Thyroid gland (tissue), 4 donors: ENCODE measurements at places on chromosomes 5 and 9.
A peak's percentile ranks its signal among the peaks of the same experiment; 100 is the strongest.

DNA sequence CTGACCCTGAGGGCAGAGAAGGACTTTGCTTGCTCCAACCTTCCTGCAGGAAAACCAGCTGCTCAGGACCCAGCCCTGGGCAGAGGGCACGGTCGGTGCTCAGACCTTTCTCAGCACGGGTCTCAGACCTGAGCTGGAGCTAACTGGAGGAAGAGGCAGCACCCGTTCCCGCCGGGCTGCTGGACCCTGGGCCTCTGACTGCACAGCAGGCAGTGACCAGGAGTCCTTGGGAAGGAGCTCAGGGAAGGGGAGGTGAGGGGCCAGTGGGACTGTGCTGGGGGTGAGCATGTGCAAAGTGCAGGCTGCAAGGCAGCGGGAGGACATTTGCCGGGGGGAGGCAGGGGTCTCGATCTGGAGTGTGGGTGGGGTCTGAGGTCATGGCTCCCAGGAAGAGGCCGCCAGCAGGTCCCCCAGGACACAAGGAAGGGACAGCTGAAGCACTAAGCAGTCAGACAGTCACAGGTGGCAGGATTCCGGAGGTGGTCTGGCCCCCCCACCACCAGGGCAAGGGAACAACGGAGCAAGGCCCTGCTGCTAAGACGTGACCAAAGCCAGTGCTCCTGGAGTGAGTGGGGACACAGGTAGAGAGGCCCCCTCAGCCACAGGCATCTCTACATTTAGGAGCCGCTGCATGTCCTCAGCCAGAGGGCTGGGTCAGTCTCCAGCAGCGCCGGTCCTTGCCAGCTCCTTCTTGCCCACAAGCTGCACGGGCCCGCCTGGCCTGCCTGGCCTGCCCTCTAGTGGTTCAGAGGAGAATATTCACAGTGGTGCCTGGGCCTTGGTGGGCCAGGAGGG is 4.8 kb upstream of the DPM2 start:
- peaks cover 46% of the 10 kb centered on the region for H3K4me1 ChIP-seq
- DNase-seq = peak; percentile 87
- H3K36me3 ChIP-seq = peaks cover 15% of the 10 kb centered on the region
- H3K27ac ChIP-seq = peak overlapping the region; percentile 94
- no peak overlapping the region for H3K4me3 ChIP-seq
- no peaks in the 10 kb centered on the region for H3K27me3 ChIP-seq

- no peak for DNase-seq
- no peaks in the 10 kb centered on the region for H3K4me1 ChIP-seq
- H3K36me3 ChIP-seq = no peaks in the 10 kb centered on the region
- H3K27me3 ChIP-seq = no peaks in the 10 kb centered on the region
- no peak overlapping the region for H3K4me3 ChIP-seq
These were observed 410.2 kb downstream of the PSAT1 start for GRCh38 chr9:78707080-78707479.

DNA sequence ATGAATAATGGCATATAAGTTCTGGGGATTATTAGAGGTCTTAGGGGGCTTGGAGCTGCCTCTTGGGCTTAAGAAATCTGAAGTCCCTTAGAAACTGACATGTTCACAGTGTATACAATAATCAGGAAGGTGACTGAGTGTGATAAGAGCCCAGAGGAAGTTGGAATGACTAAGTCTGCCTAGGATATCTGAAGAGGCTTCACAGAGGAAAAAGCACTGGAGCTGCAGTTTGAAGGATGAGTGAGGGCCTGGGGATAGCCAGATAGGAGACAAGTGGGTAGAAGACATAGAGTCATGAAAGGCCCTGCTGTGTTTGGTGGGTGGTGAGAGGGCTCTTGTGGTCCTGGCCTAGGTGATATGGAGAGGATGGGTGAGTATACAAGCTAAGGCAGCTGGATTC is 8.8 kb downstream of the NEUROG1 start:
- no peak overlapping the region for H3K4me3 ChIP-seq
- no peaks in the 10 kb centered on the region for H3K27me3 ChIP-seq
- no peak overlapping the region for H3K27ac ChIP-seq
- H3K36me3 ChIP-seq = no peaks in the 10 kb centered on the region
- DNase-seq = no peak
- H3K4me1 ChIP-seq = no peaks in the 10 kb centered on the region

DNA sequence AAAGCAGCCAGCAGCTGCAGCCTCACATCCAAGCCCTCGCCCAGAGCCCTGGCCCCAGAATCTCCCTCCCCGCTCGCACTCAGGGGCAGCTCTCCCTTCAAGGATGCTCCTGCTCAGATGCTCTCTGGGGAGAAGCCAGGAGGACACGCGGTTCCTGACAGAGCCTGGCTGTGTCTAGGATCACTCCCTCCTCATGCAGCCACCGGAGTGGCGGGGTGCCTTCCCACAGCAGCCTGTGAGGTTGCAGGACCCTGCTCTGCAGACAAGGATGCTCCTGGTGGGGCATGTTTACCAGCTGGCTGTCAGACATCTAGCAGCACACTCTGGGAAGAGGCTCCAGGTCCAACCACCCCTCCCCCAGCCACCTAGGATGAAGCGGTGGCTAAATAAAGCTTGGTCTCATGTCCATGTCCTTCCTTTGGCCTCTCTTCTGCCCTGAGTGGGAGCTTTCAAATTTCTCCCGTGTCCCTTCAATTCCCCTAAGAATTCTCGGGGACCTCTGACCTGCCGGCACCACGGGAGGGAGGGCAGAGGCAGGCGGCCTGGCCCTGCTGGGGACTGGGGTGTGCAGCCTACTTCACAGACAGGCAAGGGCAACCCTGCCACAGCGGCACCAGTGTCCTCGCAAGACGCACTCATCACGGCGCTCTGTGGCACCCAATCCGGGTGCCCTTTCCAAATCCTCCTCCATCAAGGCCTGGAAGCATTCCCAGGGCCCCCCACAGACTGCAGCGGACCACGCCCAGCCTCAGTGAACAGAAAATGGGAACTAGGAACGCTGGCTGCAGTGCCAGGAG is 88.3 kb upstream of the SARDH start:
- H3K4me3 ChIP-seq = no peak overlapping the region
- no peaks in the 10 kb centered on the region for H3K4me1 ChIP-seq
- no peak for DNase-seq
- no peaks in the 10 kb centered on the region for H3K27me3 ChIP-seq
- no peak overlapping the region for H3K27ac ChIP-seq
- H3K36me3 ChIP-seq = no peaks in the 10 kb centered on the region

DNA sequence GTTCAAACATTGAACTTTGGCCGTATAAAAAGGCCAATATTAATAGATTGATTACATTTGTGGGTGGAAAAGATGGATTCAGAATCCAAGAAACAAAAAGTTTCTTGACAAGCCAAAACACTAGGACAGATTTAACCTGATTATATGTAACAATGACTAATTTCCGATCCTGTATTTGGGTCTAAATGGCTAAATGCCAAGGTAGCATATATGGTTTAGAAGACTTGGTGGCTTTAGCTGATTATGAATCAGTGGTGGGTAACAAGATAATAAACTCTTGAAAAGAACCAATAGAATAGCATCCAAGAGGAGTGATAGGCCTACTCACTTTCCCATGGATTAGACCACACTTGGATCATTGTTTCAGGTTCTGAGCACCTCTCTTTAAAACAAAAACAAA is 21.8 kb upstream of the ANP32B start:
- no peaks in the 10 kb centered on the region for H3K27me3 ChIP-seq
- H3K4me3 ChIP-seq = no peak overlapping the region
- no peak for DNase-seq
- no peaks in the 10 kb centered on the region for H3K36me3 ChIP-seq
- H3K4me1 ChIP-seq = no peaks in the 10 kb centered on the region
- no peak overlapping the region for H3K27ac ChIP-seq

DNA sequence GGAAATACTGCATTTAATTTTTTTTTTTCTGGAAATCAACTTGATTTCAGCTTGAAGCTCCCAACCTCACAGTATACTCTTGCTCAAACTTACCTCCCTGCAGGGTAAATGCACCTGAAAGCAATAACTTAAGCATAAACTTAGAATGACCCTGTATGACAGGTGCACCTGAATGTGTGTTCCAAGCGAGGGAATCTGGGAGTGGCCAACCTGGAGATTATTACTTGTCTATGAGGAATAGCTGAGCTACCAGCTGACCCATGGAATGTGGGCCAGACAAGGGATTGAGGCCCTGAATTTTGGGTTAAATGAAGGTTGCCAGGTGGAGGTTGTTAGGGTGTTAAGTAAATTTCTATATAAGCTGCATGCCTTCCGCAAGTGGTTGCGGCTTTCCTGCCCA is 140.6 kb downstream of the OSTF1 start:
- no peak overlapping the region for H3K4me3 ChIP-seq
- peak; percentile 36 for DNase-seq
- peaks cover 28% of the 10 kb centered on the region for H3K4me1 ChIP-seq
- H3K27ac ChIP-seq = peak overlapping the region; percentile 85
- no peaks in the 10 kb centered on the region for H3K27me3 ChIP-seq

GRCh38 chr5:159341906-159342310 is 11.6 kb upstream of the IL12B start:
- peak; percentile 72 for DNase-seq
- no peak overlapping the region for H3K4me3 ChIP-seq
- H3K36me3 ChIP-seq = no peaks in the 10 kb centered on the region

DNA sequence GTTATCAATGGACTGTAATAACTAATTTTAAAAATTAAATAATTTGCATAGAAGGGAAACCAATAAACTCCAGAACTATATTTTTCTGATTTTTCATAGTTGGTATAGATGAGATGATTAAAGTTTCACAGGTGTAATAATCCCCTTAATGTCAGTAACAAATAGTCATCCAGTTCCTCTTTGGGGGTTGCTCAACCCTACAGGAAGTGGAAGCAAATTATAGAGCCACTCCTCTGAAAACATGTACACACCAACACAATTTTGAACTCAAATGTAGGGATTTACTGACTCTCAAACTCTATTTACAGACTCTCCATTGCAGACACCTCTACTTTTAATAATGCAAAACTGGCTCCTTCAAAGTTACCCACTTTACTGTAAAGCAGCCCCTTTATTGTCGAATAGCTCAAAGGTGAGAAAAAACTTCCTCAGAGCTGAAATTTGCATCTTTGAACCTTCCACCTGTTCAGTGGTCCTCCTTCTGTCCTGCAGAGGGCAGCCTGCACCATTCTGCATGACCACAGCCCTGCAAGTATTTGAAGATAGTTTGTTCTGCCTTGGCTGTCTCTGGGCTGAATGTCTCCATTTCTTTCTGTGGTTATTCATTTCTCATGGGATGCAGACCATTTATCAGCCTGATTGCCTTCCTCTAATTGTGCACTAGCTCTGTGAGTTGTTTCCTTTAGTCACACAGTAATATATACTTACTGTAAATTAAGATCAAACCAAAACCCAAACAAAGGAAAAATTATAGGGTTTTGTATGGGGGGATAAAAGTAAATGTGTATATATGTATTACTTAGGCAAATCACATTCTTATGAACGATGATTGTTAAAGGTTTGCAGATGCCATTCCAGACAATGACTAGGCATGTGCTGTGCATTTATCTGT is 383.2 kb upstream of the SGCD start:
- no peaks in the 10 kb centered on the region for H3K4me1 ChIP-seq
- DNase-seq = peak; percentile 77
- H3K27ac ChIP-seq = no peak overlapping the region

GRCh38 chr9:7097040-7097715 is 339.4 kb downstream of the KDM4C start:
- H3K27ac ChIP-seq = no peak overlapping the region
- H3K4me1 ChIP-seq = no peaks in the 10 kb centered on the region
- no peaks in the 10 kb centered on the region for H3K36me3 ChIP-seq
- no peak for DNase-seq
- no peaks in the 10 kb centered on the region for H3K27me3 ChIP-seq

GRCh38 chr9:98306384-98307145 is 51.1 kb upstream of the TBC1D2 start:
- DNase-seq = no peak
- H3K36me3 ChIP-seq = no peaks in the 10 kb centered on the region
- no peaks in the 10 kb centered on the region for H3K4me1 ChIP-seq
- no peak overlapping the region for H3K27ac ChIP-seq
